ENCODE measurements at places on chromosomes 16 and 17.

GRCh38 chr17:49793309-49793708 is 4.8 kb downstream of the KAT7 start:
- no peak for DNase-seq

DNA sequence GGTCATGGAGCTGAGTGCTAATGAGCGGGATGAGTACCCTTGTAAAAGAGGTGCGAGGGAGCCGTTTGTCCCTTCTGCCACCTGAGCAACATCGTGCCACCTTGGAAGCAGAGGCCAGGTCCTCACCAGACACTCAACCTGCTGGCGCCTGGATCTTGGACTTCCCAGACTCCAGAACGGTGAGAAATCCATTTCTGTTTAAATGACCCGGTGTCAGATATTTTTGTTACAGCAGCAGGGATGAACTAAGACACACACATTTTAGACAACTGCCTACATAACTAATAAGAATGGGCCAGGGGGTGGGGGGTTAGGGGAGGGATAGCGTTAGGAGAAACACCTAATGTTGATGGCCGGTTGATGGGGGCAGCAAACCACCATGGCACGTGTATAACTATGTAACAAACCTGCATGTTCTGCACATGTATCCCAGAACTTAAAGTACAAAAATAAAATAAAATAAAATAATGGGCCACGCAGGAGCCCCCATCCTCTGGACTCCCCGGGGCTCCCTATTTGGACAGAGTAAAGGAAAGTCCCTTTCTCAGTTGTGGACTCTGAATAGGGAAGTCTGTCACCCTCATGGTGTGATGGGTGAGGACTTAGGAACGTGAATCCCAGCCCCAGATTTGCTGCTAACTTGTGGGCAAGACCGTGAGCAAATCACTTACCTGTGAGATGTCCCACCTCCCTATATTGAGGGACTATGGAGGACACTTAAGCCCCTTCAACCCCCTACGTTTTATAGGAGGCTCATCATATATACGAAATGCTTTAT is 60.6 kb upstream of the DNAH17 start:
- DNase-seq = no peak

GRCh38 chr17:29623283-29623647 is 553 bp upstream of the CORO6 start:
- no peak for DNase-seq

DNA sequence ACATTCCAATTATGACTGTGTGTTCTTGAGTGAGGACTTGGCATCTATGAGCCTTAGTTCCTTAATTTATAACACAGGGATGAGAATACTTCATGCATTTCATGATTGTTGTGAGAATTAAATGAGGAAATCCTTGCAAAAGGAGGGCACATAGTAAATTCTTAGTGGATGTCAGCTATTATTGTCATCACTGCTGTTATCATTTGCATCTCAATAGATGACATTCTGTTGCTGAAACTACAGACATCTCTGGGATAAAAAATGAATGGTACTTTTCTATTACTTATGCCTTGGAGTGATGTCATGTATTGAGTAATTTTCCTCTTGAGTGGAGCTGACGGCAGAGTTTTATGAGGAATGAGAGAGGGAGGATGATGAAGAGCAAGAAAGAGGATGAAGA is 184.4 kb upstream of the CDH11 start:
- no peak for DNase-seq

DNA sequence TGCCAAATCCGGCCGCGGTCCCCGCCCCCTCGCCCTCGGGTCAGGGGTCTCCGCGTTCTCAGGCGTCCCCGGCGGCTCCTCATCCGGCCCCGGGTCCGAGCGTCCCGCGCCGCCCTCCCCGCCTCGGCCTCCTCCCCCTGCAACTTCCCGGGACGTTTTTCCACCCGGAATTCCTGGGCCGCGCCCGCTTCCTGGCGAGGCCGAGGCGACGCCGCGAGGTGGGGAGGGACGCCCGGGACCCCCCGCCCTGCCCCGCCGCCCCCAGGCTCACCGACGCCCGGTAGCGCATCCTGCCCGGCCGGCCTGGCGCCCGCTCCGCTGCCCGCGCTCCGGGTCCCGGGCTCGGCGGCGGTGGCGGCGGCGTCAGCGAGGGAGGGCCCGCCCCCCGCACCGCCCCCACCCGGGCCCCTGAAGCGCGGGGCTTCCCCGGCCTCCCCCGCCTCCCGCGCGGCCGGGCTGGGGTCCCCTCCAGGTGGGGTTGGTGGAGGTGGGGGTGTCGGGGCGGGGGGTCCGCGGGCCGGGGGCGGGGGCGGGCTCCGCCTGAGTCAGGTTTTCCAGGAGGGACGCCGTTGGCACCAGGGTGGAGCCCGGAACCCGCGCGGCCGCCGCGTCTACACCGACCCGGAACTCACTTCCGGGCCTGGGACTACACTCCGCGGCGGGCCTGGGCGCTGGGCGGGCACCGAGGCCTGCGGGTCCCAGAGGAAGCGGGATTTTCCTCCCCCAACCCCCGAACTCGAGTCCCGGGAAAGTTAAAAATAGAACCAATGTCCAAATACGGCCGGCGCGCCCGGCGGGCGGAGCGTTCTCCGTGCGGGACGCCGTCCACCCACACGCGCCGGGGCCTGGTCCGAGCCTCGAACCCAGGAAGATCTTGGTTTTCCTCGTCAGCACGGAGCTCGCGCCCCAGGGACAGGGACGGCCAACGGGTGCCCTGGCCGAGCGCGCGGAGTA is 6.8 kb downstream of the MYO1C start:
- peak; percentile 60 for DNase-seq

DNA sequence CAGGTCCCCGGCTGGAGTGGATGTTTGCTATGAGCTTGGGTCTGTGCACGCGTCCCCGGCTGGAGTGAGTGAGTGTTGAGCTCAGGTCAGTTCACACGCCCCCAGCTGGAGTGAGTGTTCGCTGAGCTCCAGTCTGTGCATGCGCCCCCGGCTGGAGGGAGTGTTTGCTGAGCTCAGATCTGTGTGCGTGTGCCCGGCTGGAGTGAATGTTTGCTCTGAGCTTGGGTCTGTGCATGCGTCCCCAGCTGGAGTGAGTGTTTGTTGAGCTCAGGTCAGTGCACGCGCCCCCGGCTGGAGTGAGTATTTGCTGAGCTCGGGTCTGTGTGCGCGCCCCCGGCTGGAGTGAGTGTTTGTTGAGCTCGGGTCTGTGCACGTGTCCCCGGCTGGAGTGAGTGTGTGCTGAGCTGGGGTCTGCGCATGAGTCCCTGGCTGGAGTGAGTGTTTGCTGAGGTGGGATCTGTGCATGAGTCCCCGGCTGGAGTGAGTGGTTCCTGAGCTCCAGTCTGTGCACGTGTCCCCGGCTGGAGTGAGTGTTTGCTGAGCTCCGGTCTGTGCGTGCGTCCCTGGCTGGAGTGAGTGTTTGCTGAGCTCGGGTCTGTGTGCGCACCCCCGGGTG is 284.2 kb downstream of the SNX29 start:
- DNase-seq = no peak

DNA sequence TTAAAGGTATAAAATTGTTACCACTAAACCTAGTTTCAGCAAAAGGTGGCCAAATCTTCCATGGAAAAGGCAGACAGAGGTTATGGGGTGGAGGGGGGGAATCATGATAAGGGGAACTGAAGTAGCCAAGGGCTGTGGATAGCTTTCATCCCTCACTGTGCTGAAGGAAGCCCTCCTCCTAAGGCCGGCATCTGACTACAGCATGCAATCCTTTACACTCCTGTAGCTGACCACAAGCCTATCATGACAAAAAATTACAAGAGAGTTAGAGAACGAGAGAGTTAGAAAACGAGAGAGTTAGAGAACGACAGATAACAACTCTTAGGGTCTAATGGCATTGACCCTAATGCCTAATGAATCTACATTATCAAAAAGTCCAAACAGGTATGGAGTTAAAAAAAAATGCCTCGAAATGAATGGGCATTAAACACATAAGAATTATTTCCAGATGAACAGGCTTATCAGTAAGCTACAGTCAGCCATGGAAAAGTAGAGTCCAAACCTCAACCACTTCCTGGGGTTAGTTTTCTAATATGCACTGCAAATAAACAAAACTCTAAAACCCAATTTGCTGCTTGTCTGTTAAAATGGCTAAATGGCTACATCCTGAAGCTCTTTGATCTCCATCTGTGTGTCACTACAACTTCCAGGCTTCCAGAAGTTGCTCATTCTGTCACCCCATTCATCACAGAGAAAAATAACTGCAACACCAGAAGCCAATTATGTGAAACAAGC is 29.7 kb downstream of the DUSP14 start:
- DNase-seq = no peak

- no peak for DNase-seq
These were observed 54.6 kb downstream of the ABCC12 start for GRCh38 chr16:48101069-48101674.

- no peak for DNase-seq
These were observed 10.5 kb upstream of the MYO18A start for GRCh38 chr17:29190592-29191207.

DNA sequence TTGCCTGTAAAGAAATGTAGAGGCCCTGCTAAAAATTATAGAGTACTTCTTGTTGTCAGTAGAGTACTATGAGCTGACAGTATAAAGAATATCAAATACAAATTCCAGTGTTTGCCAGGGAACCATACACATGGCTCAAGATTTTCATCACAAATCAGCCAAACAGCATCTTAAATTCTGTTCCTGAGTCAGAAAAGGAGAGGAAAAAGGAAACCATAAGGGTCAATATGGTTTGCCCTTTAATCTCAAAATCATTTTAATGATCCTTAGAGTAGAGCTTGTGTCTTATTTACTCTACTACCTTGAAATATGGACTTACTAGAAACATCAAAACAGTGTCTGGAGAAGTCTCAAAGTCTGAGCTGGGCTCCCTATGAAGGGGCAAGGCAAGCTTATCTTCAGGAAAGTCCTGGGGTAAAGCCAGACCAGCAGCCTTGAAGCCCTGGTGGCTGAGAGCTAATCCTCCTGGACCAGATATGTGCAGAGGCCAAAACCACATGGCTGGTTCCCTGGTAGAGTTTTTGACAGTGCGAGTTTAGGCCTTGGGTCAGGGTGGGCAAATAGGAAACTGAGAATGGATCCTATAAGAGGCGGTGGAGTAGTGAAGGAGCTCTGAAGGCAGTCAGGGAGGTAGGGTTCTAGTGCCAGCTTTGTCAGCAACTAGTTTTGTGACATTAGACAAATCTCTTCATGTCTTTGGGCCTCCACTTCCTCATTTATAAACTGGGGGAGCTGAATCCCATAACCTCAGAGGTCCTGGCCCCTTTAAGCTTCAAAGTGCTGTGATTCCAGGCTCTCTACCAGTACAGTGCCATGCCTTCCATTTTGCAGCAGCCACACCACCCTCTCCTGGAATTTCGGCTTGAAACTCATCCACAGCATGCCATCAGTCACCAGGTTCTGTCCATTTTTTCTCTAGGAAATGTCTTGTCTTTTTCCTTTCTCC is 38.9 kb downstream of the MRTFB start:
- no peak for DNase-seq

- DNase-seq = no peak
These were observed 279.0 kb upstream of the IRX5 start for GRCh38 chr16:54651440-54652195.

DNA sequence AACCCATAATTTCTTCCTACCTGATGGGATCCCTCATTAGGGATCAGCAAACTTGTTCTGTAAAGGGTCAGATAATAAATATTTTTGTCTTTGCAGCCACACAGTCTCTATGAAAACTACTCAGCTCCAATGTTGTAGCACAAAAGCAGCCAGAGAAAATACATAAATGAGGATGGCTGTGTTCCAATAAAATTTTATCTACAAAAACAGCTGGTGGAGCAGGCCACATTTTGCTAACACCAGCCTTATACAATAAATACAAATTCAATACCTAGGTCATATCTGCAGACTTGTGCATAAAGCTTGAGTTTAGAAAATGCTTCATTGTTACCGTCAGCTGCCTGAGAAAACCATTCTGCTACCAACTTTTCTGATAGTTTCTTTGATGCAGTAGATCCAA is 38.4 kb upstream of the INTS2 start:
- DNase-seq = no peak

- DNase-seq = no peak
These were observed 43.2 kb upstream of the MRPS23 start for GRCh38 chr17:57892820-57893595.

DNA sequence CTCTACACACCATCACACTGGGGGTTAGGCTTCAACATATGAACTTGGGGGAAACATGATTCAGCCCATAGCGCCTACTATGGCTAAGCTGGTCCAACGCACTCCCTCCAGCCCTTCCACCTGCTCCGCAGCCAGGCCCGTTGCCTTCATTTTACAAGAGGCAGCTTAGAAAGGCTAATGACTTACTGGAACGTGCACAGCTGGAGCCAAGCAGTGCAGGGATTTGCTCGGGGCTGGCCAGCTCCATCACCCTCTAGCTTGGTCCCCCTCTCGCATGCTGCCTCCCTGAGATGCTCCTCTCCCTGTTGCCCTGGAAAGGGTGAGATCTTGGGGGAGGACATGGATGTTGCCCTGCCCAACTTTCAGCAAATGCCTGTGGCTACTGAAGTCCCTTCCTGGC is 2.8 kb upstream of the CACNG1 start:
- no peak for DNase-seq

- DNase-seq = no peak
These were observed 43.4 kb downstream of the CPD start for GRCh38 chr17:30422171-30422570.

- DNase-seq = peak; percentile 6
These were observed 10.4 kb downstream of the PRR11 start for GRCh38 chr17:59165933-59166342.

DNA sequence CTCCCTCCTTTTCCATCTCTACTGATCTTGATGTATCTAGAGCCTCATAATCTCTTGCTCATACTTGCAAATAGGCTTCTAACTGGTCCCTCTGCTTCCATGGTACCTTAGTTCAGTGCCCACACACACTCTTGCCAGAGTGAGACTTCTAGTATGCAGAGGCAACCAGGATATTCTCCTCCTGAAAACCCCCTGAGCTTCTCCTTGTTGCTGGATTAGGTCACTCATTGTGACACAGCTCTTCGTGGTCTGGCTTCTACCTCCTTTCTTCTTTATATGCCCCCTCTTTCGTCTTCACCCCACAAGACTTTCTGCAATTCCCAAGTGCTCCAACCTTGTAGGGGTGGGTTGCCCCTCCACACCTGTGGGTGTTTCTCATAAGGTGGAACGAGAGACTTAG is 2.5 kb upstream of the FAM20A start:
- no peak for DNase-seq

GRCh38 chr17:43316522-43317142 is 82.2 kb upstream of the ARL4D start:
- DNase-seq = no peak

- DNase-seq = no peak
These were observed 68.5 kb downstream of the BRIP1 start for GRCh38 chr17:61794792-61795191.

GRCh38 chr17:83041305-83041704 is 38.1 kb upstream of the METRNL start:
- DNase-seq = no peak

- no peak for DNase-seq
These were observed 39.0 kb downstream of the NLRP1 start for GRCh38 chr17:5545051-5545987.

DNA sequence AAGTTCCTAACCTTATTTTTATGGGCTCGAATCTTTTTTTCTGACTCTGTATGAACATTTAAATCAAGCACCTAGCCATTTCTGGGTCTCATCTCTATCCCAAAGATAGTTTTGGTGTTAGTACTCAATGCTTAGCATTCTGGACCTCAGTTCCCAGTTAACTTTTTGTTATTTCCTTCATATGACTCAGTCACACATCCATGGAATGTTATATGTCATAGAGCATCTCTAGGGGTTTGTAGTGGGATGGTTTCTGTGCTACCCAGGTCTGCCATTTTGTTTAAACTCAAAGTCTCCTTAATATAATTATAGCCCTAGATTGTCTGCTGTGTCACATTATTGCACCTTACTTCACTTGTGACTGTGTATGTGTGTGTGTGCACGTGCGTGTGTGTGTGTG is 90.1 kb downstream of the EFCAB13 start:
- no peak for DNase-seq

Data from activated T-helper 1 cell treated with Interleukin-2 at 50 U/mL for 16 hours (primary cell).